ENCODE measurements at places on chromosomes 5 and 9. TPM values are rescaled to one million over a fixed set of nuclear protein-coding genes. Genes with fewer than 3 reads are reported as not detected.
A peak's percentile ranks its signal among the peaks of the same experiment; 100 is the strongest.

DNA sequence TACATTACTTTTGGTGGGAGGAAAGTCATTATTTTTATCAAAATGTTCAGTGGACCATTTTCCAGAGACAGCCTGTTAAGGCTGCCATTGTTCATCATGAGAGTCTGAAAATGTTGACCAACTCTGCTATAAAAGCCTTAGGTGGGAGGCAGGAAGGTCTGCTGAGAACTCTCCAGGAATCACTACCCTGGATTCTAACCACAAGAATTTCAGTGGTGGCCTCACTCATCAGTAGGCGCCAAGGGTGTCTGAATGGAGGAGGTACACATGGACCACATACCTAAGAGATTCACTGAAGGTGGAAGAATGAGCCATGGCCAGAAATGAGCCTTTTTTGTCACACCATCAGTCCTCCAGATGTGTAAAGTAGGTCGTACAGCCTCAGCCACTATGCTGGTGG, 21.0 kb upstream of the TLX3 start:
- no peak for DNase-seq

- no peak for DNase-seq
Measured at GRCh38 chr9:136974817-136975535, 2.3 kb upstream of the PTGDS start.

GRCh38 chr9:37251452-37251851, 131.1 kb downstream of the ZCCHC7 start:
- no peak for DNase-seq

GRCh38 chr5:67516948-67517565, 320.5 kb upstream of the CD180 start:
- DNase-seq: no peak

DNA sequence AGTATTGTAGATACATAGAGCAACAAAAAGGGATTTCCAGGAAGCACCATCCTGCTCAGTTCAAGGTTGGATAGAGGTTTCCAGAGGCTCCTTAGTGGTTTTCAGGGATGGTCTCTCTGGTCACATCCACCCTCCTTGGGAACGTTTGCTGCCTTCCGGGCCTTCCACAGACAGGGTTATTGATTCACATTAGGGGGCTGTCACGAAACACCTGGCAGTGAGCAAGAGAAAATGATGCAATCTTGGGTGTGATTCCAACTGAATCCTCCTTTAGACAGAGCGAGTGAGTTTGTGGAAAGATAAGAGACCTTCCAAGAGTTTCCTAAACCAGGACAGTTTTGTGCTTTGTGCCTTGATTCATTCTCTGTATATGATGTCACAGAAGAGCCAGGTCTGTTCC, 43.8 kb upstream of the CTSL start:
- DNase-seq: no peak

DNA sequence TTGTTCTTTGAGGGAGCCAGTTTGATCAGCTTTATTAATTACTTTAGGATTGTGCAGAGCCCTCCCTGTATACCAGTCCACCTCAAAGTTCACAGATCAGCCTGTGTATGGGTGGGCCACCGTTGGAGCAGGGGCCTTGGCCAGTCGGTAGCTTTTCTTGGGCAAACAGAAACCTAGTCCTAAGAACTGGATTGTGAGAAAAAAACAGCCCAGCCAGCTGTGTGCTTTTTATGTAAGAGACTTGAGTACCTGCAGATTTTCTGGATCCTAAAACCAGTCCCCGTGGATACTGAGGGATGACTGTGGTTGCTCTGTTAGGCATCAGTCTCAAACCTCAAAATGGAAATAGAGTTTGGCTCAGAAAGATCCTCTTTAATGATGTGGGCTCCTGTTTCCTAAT, 24.8 kb upstream of the ROPN1L start:
- DNase-seq: no peak

DNA sequence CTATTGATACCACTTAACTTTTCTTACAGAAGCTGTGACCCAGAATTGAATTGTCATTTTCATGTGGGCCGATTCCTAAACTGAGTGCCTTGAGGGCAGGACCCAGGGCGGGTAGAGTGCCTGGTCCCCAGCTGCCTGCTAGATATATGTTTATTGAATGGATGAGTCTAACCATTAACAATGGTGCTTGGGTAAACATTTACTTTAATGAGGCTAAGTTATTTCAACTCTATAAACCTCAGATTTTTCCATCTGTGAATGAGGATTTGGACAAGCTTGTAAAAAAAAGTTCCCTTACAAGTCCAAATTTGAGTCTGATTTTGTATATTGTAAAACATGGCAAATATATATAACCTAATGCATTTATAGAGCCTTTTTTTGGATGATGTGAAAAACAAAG, 181.8 kb upstream of the ELL2 start:
- DNase-seq: no peak

DNA sequence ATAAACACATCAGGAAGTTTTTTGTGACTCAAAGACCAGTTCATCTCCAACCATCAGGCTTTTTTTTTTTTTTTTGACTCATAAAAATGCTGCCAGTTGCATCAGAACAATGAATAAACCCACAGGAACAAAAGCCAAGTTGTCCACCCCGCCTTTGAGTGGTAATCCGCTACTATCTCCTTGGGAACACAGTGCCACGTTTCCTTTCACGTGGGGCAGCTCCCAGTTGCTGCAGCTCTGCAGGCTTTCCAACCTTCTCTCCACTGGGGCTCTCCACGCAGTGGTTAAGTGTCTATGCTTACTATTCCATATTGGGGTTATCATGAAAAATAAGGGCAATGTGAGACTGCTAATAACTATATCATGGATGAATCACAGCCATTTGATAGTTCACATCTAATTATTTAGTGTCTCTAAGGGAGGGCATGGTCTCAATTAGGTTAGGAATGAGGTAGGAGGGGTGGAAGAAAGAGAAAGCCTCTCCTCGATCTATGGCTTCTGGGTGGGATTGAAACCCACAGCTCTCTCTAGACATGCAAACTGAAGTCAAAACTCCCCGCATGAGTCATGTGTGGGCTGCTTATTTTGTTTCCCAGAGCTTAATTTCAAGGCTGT, 55.8 kb upstream of the ACTBL2 start:
- no peak for DNase-seq

DNA sequence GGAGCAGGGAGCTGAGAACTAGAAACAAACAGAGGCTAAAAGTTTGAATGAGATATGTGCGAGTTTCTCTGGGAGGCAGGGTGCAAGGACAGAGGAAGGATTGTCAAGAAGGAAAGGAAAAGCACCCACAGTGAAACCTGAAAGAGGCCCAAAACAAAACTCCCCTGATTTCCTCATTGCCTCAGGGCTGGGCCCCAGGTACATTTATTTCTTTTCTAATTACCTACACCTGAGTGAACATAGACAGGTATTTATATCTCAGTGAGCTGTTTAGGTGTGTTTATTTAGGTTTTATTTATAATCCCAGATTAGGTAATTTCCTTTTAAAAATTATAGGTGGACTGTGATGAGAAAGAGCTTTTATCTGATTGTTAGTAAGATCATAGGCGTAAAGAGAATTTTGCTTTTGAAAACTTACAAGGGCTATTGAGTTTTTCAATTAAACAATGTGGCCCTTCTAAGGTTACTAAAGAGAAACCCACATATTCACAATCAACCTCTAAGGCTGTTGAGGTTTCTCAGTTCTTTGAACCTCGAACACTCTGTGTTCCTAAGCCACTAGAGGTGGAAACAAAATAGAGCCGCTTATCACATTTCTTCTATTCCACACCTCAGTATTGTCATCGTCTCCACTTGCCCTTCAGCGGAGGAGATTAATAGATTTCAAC, 344.8 kb downstream of the ZNF608 start:
- no peak for DNase-seq

GRCh38 chr5:31771500-31771899, 132.6 kb downstream of the PDZD2 start:
- no peak for DNase-seq

GRCh38 chr5:145712245-145712644, 122.9 kb downstream of the PRELID2 start:
- no peak for DNase-seq

- no peak for DNase-seq
Measured at GRCh38 chr9:85408494-85408893, 333.3 kb downstream of the AGTPBP1 start.

DNA sequence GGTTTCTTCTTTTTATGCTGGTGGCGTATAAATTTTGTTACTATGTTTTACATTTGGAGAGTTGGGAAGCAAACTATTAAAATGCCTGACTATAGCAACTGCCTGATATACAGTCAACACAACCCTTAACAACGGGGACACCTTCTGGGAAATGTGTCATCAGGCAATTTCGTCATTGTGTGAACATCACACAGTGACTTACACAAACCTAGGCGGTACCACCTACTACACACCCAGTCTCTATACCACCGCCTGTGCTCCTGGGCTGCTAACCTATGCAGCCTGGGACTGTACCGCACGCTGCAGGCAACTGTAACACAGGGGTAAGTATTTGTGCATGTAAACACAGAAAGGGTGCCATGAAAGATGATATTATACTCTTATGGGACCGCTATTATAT, 1.3 kb upstream of the CDHR2 start:
- DNase-seq: peak; percentile 52

GRCh38 chr5:32298059-32298415, 14.7 kb downstream of the MTMR12 start:
- DNase-seq: no peak

DNA sequence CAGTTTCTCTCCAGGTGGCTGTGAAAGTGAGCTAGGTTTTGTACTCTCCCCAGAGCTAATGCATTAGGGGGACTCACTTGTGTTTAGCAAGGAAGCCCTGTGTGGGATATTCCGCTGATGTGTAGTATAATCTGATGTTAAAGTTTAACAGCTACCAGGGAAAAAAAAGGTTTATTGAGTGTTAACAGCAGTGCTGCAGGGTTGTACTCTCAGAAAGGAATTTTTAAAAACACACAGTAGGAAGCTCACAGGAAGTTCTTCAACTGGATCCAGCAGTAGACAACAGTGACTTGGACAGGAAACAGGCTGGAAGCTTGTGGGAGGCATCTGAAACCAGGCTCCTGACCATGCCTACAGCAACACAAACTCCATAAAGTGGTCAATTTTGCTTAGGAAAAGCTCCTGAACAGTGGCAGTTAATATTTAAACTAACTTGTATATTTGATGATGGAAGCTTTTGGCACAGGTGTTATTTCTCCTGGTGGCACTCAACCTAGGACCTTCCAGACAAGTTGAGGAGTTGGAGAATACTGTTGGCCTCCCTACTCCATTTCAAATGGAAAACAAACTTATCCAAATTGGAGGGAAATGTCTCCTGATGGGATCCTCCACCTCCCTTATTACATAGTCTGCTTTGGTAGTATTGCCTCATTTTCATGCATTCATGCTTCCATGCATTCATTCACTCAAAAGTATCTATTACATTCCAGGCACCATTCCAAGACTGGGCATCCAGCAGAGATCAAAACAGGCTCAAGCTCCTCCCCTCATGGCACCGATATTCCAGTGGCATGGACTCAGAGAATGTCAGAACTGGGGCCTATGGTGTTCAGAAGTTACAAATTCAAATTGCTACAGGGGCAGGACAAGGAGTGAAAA, 54.7 kb downstream of the FOXD1 start:
- no peak for DNase-seq

DNA sequence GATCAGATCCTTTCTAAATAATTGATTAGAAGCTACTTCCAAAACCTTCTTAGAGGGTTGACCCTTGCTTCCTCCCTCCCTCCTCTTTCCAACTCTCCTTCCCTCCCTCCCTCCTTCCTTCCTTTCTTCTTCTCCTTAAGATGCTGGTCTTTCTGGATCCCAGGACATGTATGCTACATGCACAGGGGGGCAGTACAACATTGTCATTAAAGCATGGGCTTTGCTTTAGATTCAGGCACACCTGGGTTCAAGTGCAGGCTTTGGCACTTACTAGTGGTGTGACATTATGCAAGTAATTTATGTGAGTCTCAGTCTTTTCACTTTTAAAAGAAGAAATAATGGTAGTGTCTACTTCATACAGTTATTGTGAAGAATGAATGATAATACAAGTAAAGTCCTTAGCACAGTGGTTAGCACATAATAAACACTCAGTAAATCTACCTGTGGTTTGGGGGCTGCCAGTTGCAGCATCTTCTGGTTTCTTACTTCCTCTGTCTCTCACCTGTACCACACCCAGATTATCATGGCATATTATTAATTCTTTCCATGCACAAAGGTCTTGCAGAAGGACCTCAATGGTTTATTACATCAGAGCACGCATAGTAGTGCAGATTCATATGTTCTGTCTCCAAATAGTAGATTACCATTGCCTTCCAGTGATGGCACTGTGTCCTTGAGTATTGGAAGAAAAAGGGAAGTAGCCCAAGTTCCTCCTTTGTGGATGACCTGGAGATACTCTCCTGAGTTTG, 154.1 kb downstream of the ARHGAP26 start:
- no peak for DNase-seq

DNA sequence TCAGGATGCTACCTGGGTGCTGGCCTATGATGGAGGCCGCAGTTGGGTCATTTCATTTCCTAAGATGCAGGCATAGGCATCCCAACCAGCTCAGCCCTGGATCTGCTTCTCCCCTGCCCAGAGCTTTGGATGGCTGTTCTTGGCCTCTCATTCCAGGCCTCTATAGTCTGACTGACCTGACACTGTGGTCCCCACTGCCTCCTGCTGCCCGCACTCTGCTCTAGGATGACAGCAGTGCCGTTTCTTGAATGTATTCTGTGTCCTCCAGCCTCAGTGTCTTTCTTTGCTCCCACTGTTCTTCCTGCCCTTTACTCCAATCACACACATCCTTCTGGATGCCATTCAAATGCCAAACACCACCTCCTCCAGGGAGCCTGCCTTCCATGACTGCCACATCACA, 235.7 kb downstream of the HSPA4 start:
- no peak for DNase-seq

DNA sequence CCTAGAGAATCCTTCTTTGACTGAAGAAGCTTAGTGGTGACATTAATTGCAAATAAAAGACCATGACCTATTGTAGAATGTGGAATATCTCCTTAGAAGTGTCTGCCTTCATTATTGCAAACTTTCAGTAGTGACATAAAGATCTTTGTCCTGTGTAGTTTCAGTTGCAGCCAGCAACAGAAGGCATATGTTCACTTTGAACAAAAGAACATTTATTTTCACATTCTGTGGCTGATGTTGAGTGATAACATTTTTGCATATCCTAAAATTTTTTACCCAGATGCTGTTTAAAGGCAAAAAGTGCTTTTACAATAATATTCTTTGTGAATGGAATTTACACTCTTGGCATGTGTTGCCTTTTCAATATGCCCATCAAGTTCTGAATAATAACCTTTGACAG, 165.9 kb downstream of the TMC1 start:
- DNase-seq: no peak

Gene PCDH12
- total RNA-seq: 10.4 TPM

Gene SLC34A3
- not detected for total RNA-seq

Gene PRDM9
- total RNA-seq: not detected

Gene CTSV
- not detected for total RNA-seq

Gene NME5
- total RNA-seq: 3.9 TPM

Gene DCP2
- 18.1 TPM for total RNA-seq

Gene SLC36A3
- not detected for total RNA-seq

Gene DAB2IP
- 53.0 TPM for total RNA-seq

Gene TSSK1B
- not detected for total RNA-seq

Gene DNAH5
- total RNA-seq: 0.19 TPM

Gene CCL27
- total RNA-seq: not detected

Gene AQP3
- total RNA-seq: 16.3 TPM

Gene SPINK13
- not detected for total RNA-seq

Gene ROR2
- 0.92 TPM for total RNA-seq

All from Right ventricle myocardium inferior (tissue), 1 donor.